ENCODE measurements at places on chromosomes 16 and 17.

- no peak for DNase-seq
Measured at GRCh38 chr17:82394278-82394677, 22.7 kb downstream of the UTS2R start.

DNA sequence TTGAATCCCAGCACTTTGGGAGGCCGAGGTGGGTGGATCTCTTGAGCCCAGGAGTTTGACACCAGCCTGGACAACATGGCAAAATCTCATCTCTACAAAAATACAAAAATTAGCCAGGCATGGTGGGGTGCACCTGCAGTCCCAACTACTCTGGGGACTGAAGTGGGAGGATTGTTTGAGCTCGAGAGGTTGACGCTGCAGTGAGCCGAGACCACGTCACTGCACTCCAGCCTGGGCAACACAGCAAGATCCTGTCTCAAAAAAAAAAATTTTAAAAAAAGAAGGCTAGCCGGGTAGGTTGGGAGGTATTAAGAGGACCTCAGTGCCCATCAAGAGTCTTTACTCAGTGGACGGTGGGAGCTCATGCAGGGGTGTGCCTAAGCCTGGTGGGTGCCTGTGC lies 3.8 kb upstream of the NPTX1 start:
- DNase-seq: no peak

DNA sequence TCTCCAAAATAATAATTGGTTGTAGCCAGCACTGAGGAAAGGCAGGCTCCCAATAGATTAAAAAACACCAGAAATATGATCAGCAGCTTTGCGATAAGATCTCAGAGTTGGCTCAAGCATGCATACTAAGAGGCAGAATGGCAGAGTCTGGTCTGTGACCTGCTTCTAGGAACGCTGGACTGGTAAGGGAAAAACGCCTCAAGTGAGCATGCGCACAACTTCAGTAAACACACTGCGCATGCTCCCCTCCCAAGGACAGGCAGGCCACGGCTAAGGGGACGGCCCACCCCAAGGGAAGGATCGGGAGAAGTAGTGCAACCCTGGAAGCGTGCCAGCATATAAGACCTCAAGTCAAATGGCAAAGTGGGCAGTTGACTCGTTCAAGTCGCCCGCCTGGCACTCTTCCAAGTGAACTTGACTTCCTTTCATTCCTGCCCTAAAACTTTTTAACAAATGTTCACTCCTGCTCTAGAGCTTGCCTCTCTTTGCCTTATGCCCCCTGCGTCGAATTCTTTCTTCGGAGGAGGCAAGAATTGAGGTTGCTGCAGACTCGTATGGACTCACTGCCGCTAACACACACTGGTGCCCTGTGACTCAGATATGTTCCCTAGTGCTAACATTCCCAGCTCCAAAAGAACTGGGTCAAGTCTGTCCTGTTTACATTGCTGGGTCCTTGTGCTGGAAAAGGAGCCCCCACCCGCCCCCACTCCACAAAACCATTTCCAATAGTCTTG lies 22.4 kb upstream of the PRM1 start:
- DNase-seq: no peak

- DNase-seq: peak; percentile 78
Measured at GRCh38 chr17:40598619-40599467, 33.6 kb upstream of the CCR7 start.

DNA sequence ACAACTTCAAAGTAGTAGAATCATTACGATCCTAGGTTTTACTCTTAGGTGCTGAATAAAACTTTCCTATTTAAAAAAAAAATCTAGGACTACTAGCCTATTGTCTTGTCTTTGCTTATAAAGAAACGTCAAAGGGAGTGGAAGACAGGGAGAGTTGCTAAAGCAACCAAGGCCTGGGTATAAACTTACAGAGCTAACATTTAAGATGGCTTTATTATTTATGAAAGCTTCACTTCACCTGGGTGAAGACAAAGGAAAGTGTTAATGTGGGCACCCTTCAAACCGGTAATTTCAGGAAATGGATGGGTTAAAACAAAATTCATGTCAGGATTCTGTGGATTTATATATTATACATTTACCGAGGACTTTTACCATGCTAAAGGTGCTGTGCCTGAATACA lies 2.5 kb downstream of the DUSP14 start:
- DNase-seq: no peak

DNA sequence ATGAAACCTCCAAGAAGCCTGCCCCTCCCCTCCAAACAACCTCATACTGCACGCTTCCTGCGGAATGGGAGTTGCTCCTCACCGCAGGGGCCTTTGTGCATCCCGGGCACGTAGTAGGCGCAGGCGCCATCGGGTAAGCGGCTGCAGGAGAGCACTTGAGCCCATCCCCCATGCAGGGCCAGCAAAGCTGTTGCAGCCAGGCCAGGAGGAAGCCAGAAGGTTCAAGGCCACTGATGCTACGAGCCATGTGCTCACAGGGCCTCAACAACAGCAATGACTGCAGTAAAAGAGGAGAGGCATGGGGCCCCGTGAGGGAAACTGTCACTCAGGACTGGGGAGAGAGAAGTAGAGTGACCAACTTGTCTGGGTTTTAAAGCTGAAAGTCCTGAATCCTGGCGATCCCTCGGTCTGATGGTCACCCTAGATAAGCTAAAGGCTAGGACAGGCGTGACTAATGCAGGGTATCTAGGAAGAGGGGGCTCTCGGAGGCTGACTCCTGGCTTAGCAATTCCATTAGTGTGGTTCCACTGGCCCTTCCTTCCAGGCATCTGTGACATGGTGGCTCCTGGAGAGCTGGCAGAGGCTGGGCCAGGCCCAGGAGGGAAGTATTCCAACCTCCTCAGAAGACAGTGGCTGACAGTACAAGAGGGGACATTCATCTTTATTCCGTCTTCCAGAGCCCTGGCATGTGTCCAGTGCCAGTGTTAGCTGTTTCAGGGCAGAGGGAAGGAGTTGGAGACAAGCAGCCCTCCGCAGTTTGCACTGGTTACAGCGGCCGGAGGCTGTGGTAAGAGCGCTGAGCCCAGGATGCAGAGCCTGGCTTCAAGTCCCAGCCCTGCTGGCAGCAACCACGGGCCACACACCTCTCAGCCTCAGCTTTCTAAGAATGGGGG lies 20.8 kb downstream of the GOSR2 start:
- DNase-seq: no peak

GRCh38 chr16:79250502-79251098 lies 349.9 kb downstream of the MAF start:
- no peak for DNase-seq

DNA sequence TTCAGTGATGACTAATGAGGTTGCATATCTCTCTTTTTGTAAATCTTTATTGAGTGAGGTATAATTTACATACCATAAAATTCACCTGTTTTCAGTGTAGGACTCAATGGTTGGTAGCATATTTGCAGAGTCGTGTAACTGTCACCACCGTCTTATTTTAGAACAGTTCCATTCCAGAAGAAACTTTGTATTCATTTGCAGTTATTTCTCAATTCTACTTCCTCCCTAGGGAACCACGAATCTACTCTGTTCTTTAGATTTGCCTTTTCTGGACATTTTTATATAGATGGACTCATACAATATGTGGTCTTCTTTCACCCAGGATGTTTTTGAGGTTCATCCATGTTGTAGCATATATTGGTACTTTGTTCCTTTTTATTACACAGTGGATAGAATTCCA lies 3.7 kb downstream of the FTO start:
- no peak for DNase-seq

DNA sequence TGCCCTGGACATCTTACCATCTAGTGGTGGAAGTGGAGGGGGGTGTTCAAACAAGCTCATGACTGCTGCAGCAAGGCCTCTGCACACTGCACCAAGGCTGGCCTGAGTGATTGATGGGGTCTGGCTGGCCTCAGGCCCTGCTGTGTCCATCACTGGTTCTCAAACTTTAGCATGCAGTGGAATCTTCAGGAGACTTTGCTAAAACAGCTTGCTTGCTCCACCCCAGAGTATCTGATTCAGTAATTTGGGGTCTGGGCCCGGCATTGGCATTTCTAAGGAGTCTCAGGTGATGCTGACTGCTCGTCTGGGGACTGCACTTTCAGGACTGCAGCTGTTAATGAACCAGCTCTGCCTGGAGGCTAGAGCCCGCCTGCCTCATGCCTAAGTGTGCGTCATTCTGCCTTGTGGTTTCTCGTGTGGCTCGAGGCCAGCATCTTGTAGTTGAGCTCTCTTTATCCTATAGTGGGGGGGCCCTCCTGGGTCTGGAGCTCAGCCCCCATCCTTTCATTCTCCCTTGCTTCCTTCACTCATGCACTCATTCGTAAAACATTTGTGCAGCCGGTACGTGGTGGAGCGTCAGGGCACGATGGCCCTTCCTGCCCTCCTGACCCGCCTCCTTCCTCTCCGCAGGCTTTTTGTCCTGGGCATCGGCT lies 4.1 kb downstream of the MGAT5B start:
- no peak for DNase-seq

GRCh38 chr16:3058139-3059030 lies 7.1 kb upstream of the IL32 start:
- DNase-seq: peak; percentile 46

GRCh38 chr16:81975637-81976036 lies 35.6 kb downstream of the SDR42E1 start:
- DNase-seq: no peak

DNA sequence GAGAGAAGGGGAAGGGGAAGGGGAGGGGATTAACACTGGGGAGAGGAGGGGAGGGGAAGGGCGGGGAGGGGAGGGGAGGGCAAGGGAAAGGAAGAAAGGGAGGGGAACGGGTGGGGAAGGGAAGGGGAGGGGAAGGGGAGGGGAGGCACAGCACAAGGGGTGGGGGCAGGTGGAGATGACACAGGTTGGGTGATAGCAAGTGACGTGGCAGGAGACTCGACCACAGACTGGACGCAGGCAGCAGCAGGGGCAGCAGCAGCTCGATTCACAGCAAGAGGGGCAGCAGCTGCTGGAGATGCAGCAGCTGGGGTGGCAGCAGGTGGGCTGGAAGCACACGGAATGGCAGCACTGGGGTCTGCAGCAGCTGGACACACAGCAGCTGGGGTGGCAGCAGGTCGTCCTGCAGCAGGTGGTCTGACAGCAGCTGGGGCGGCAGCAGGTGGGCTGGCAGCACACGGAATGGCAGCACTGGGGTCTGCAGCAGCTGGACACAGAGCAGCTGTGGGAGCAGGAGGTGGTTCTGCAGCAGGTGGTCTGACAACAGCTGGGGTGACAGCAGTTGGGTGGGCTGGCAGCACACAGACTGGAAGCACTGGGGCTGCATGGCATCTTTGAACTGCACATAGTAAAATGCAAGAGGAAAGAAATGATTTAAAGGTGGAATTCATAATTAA lies at the start of gene KRTAP4-16:
Gene KRTAP4-16, minus strand, starts transcription at position 624 of the 674 bp plus-strand sequence. Its CDS starts 0 bp downstream, at position 624.
- DNase-seq: no peak

- DNase-seq: no peak
Measured at GRCh38 chr17:19384723-19385391, 2.1 kb downstream of the MFAP4 start.

DNA sequence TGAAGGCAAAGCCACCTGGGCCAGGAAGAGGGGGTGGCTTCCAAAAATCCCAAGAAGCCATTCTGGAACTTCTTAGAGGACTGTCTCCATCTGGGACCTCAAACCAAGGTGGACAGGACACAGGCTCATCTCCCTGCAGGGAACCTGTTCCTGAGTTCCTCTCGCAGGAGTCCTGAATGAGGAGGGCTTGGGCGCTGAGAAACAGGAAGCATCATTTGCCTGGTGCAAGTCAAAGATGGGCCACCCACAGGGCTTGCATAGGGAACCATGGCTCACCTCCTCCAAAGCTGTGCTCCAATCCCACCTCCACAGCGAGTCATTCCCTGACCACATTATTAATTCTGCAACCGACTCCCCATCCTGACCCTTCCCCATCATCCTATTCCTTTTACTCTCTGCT lies 55.0 kb upstream of the RPL38 start:
- DNase-seq: no peak

DNA sequence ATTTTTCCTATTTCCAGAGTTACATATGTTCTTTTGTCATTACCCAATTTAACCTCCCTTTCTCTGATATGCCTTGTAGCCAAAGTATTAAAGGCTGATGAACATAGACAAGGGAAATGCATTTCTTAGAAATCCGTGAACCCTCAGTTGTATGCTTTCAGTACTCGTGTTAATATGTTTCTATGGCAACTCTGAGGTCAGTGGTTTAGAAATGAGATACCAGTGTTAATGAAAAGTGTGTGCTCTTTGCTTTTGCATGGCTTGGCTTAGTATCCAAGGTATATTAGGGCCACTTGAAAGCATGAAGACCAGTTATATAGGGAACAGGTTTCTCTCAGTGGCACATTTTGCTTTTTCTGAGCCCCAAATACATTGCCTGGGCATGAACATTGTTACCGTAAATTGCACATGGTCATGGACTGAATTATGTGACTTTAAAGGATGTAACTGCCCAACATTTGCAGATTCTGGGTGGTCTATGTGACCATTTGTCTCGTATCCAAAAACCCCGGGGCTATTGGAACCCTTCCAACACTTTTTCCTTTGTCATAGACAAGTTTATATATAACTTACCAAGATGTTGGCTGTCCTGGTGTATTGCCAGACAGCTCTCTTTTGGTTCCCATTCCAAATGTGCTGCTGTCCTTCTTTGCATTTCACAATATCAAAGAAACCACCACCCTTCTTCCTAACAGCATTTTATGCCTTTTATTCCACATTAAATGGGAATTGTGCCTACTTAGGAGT lies 17.5 kb downstream of the ABHD15 start:
- DNase-seq: no peak

GRCh38 chr16:24085666-24086065 lies 170.5 kb upstream of the CACNG3 start:
- no peak for DNase-seq

DNA sequence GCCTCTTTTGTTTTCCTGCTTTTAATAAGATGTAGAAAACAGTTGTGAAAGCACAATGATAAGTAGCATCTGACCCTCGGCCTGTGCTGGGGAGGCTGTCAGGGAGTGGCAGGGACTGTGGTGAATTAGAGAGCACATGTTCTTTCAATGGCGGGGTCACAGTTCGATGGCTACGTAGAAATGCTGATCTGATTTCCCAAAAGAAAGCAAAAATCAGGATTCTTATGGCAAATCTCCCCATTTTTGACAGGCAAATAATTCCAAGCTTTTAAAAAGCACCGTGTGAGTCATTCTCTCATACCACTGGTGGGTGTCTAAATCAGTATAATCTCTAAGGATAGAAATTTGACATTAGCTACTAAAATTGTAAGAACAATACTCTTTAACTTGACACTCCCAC lies 4.2 kb upstream of the MAPK7 start:
- no peak for DNase-seq

DNA sequence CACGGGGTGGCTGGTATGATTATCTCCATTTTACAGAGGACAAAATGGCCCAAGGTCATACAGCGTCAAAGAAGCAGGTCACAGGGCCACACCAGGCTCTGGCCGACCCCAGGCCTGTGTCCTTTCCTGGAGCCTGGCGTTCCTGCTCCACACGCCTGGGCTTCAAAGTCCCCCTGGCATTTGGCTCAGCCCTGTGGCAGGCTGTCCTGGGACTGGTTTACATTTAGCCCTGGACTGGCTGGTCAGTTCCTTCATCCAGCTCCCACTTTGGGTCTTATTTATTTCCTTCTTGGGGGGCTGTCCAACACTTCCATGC lies 15.3 kb downstream of the TBX2 start:
- DNase-seq: no peak

DNA sequence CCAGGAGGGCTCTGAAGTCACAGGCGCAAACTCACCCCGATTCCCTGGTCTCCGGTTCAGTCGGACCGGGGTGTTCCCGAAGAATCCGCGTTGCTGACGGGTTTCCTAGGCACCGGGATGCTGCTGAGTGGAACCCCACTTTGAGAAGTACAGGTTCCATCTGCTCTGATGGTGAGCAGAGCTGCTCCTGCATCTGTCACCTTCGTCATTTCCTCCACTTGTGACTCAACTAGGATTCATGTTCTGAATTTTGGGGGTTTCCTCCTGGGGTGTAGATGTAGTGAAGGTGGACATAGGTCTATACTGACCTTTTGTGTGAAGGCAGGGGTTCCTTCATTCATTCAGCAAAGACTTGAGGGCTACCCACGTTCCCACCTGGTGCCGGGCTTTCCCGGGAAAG lies 25.0 kb downstream of the LGALS3BP start:
- no peak for DNase-seq

Measured in stimulated activated CD4-positive, alpha-beta T cell treated with anti-CD3 and anti-CD28 coated beads, Interleukin-12 subunit alpha, Interleukin-12 subunit beta, amount 100 ng/mL, for 4 hours (primary cell).